ENCODE measurements at places on chromosomes 12 and 14.

- no peak for DNase-seq
Observed at GRCh38 chr14:69181491-69181890, 9.8 kb upstream of the EXD2 start.

DNA sequence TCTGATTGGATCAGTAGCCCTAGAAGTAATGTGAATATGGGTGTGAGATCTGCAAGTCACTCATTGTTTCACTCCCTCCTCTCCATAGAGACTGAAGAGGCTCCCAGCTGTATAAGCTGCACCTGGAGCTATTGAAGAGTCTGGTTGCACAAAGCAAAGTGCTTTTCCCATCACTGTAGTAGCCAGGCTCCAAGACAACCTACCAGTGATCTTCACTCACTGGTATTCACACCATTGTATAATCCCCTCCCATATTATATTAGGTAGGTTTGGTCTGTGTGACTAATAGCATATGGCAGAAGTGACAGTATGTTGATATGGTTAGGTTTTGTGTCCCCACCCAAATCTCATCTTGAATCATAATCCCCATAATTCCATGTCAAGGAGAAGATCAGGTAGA, 64.4 kb downstream of the ZFC3H1 start:
- DNase-seq = no peak

- peak; percentile 50 for DNase-seq
Observed at GRCh38 chr14:77006132-77006531, 22.4 kb downstream of the IRF2BPL start.

DNA sequence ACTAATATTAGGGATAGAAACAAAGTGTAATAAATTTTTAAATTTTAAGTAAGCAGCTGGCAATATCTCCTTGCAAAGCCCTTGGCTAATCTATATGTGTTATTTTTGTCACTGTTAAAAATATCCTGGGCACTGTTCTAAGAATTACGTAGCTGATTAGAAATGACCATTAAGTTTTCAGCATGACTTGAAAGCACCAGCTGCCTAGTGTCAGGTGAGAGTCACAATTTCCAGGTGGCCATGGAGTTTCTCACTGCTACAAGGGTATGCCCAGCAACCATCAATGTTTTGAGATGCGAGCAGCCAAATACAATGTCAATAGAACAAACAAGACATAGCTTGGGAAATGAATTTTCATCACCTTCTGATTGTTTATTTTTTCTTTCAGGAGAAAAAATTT, 23.3 kb upstream of the GYS2 start:
- DNase-seq = no peak

DNA sequence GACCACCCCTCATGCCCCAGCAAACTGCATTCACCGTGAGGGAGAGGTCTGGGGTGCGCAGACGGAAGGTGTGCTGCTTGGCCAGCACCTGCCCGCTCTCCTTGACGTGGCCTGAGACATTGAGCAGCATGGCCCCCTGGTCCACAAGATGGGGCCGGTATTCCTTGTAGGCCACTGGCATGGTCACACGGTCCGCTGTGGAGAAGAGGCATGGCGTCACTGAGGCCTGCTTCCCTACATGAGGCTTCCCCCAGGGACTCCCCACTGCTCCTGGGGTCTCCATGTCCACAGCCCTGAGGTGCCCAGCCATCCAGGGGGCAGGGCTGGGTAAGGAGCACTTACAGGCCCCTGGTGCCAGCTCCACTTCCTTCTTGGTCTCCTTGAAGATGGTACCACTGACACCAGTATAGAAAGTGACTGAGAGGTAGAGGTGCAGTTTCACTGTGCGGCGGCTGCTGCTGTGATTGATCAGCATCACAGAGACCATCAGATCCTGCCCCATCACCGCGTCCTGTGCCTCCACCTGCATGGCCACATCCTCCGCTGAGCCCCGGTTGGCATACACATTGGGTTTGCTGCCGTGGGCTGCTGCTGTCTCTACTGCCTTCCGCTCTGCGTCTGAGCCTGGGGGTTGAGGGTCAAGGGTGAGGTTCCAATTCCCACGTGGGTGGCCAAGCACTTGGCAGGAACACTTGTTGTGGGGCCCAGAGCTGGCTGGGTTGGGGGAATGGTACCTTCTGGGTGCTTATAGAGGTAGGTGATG, 8.2 kb downstream of the TGM1 start:
- no peak for DNase-seq

GRCh38 chr12:113310489-113310888, 24.4 kb downstream of the SLC8B1 start:
- no peak for DNase-seq

All from thyroid gland (tissue), 4 donors.